ENCODE measurements at places on chromosomes 12 and 14.

DNA sequence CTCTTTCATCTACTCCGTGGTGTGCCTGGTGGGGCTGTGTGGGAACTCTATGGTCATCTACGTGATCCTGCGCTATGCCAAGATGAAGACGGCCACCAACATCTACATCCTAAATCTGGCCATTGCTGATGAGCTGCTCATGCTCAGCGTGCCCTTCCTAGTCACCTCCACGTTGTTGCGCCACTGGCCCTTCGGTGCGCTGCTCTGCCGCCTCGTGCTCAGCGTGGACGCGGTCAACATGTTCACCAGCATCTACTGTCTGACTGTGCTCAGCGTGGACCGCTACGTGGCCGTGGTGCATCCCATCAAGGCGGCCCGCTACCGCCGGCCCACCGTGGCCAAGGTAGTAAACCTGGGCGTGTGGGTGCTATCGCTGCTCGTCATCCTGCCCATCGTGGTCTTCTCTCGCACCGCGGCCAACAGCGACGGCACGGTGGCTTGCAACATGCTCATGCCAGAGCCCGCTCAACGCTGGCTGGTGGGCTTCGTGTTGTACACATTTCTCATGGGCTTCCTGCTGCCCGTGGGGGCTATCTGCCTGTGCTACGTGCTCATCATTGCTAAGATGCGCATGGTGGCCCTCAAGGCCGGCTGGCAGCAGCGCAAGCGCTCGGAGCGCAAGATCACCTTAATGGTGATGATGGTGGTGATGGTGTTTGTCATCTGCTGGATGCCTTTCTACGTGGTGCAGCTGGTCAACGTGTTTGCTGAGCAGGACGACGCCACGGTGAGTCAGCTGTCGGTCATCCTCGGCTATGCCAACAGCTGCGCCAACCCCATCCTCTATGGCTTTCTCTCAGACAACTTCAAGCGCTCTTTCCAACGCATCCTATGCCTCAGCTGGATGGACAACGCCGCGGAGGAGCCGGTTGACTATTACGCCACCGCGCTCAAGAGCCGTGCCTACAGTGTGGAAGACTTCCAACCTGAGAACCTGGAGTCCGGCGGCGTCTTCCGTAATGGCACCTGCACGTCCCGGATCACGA, 2.2 kb downstream of the SSTR1 start:
- DNase-seq = no peak

GRCh38 chr14:90647473-90648005, 168.7 kb downstream of the TTC7B start:
- peak; percentile 21 for DNase-seq

DNA sequence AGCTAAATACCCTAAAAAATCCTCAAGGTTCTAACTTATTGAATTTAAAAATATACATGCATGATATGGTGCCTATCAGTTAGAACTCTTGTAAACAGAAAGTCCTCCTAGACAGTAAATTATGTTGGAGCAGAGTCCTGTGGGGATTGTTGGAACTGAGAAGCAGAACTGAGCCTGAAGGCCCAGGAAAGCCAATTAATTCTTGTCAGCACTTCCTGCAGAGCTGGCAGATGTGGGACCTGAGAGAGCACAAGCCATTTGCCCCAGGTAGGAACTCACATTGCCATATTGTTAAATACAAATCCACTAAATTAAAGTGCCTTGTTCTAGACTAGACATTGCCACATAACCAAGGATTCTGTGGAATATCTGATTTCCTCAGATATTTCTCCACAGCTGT, 117.1 kb downstream of the RTN1 start:
- no peak for DNase-seq

DNA sequence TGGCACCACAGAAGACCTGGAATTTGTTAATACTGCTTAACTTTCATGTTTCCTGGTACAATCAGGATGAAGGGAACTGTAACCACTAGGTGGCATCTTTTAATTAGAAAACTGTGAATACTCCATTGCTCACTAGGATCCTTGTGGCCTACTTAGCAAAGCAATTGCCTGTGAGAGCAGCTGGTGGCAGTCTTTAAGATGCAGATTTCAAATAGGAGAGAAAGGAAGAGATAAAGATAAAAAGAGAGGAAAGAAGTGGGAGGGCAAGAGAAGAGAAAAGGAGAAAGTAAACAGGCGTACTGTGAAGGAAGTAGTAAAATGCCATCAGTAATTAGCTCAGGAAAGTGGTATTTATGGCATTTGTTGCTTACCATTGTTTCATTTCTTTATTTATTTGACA, 114.5 kb downstream of the RAD51B start:
- no peak for DNase-seq

DNA sequence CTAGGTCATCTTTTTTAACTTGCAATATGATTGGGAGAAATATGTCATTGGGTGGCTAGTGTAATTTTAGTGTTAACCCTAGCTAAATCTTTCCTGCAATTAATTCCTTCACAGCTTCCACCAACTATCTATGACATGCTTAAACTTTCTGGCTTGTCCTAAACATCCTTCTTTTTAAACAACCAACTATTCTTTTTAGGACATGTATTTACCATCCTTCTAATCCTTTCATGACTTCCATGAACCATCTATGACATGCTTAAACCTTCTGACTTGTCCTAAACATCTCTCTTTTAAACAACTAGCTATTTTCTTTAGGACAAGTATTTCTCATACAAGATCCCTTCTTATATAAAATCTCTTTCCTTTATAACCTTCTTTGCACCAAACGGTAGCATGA, 179.6 kb upstream of the PDZRN4 start:
- no peak for DNase-seq

- DNase-seq = no peak
Observed at GRCh38 chr12:12004524-12004923, 66.2 kb upstream of the BCL2L14 start.

DNA sequence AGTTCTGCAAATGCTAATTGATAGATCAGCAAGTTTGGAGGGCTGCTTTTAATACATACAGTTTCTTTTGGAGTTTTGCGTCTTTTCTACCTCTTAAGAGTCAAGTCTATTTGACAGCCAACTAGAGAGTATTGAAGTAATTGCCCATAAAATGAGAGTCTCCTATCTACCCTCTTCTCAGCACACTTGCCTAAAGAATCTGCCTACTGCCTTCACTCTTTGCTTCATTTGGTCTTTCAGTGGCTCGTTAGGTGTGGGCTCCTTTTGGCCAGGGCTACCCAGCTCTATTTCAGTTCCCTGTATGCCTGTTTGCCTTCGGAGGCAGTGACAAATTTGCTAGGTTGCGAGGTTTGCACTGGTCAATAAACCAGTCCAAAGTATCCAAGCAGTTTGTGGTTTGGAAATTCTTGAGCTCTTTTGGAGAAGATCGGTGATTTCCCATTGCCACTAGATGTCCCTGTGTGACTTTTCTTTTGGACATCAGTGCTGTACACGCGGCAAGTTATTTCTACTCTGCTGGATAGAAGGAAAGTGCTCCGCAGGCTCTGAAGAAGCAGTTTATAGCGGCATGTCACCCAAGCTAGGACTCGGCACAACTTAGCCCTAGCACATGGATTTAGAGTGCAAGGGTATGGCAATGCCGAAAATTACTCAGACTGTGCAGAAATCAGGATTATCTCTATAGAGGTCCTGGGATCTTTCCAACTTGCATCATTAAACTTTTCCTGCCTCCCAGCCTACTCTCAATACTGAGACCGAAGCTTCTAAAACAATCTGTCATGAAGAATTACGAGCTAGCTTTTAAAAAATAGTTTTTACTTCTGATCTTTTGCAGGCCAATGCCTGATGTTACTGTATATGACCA, 38.6 kb downstream of the MGST1 start:
- DNase-seq = no peak

GRCh38 chr14:32934073-32934880, 4.4 kb upstream of the NPAS3 start:
- no peak for DNase-seq

DNA sequence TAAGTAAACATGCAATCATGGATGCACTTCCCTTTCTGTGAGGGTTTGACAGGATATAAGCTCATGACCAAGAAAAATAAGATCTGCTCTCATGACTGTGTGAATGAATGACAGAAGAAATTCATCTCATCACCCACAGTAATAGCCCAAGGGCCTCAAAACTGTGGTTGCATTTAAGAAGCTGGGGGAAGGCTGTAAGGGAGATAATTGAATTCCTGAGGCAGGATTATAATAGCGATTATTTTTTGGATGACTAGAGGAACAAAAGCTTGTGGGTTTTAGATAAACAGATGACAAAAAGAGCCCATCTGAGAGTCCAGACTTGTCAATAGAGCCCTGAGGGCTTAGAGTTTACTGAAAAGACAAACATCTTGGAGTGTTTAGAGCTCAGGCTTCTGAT, 161.2 kb downstream of the NTF3 start:
- no peak for DNase-seq

- DNase-seq = no peak
Observed at GRCh38 chr12:112179341-112179740, 54.0 kb downstream of the TRAFD1 start.

DNA sequence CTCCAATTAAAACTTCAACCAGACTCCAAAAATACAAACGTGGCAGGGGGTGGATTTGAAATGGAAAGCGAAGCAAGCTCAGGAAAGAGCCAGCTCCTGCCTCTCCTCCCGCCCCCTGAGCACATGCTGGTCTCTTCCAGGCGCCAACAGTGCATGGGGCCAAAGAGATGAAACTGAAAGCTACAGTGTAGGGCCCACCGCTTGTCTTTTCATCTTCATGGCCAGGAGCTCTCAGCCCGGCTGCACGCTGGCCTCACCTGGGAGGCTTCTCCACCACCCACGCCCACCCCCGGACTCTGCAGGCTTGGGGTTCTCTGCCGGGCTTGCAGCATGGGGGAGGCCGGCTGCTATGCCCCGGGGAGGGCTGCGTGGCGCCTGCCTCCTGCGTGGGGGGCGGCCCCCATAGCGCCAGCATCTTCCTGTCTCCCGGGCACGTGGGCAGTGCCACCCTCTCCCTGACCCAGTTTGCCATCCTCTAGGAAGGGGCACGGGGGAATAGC, 2.0 kb downstream of the RIMBP2 start:
- DNase-seq = no peak

DNA sequence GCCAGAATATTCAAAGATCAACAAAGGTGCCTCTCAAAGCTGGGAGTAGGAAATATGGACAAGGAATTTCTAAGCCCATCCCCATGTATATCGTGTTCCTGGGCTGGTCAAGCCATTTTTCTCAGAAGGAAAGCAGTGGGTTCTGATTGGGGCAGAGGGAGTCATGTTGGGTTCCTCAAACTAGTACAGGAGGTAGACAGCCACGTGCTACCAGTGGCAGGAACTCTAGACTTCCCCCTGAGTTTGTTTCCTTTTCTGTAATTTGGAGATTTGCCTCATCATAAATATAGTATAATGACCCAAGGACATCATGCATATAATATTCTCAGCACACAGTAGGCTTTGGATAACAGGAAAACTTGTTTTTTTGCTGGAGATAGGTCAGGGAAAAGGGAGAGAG, 16.4 kb upstream of the PLEKHH1 start:
- no peak for DNase-seq

DNA sequence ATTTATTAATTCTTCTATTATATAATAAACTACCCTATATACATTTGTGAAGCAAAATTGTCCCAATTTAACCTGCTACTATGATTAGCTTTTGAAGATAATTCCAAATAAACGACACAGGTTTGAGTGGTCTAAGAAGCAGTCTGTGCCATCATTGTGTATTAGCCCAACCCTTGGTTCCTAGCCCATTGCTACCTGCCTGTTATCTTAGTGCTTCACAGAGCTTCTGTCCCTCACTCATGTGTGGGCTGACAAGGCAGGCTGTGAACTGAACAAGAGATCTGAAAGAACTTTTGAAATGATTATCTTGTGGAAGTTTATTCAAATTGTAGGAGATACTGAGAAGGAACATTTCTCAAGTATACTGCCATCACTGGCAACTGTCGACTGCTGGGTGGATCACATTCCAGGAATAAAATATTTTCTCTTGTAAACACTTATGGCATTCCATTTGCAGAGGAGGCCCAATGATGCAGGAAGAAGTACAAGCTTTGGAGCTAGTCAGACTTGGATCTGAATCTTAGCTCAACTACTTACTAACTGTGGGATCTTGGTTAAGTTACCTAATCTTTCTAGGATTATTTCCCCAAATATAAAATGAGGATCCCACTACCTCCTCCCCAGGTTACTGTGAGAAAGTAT, 7.8 kb upstream of the MTERF2 start:
- DNase-seq = no peak

DNA sequence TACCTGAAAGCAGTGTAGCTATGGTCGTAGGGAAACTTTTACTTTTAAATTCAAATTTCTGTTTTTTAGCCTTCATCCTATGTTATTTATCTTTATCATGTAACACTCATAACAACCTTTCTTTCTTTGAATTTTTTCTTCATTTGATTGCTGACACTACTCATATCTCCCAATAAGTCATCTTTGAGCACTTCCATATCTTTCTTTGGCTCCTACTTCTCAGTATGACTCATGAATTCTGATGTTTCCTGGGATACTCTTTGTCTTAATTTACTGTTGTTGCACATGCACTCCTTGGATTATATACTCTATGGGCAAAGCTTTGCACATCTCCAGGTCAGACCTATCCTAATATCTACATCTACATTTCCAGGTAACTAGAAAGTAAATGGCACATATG, 18.1 kb upstream of the IAPP start:
- no peak for DNase-seq

- no peak for DNase-seq
Observed at GRCh38 chr12:55428331-55429243, 2.5 kb downstream of the OR6C76 start.

DNA sequence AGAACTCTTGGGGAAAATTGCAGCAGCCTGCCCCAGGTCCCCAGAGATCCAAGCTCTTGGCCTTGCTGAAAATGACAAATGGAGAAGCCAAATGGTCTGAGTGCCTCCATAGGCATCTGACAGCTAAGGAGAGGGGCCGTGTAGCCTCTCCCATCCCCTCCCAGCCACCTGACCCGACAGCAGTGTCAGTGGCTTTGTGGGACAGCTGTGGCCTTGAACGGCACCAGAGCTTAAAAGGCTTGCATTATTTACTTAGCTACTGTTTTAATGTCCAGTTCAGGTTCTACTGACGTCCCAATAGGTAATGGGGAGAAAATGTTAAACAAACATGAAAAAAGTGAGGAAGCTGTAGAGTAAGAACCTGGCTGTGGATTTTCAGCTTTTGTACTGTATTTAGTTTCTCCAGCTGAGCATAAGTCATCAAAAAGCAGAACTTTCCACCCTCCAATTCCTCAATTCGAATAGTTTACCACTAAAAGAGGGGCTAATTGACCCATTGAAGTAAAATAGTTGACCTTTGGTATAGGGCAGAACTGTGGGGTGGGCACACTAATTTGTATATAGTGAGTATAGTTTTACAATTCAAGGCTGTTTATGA, 50.0 kb downstream of the FOS start:
- no peak for DNase-seq

GRCh38 chr12:3170423-3171194, 93.4 kb downstream of the TSPAN9 start:
- no peak for DNase-seq

DNA sequence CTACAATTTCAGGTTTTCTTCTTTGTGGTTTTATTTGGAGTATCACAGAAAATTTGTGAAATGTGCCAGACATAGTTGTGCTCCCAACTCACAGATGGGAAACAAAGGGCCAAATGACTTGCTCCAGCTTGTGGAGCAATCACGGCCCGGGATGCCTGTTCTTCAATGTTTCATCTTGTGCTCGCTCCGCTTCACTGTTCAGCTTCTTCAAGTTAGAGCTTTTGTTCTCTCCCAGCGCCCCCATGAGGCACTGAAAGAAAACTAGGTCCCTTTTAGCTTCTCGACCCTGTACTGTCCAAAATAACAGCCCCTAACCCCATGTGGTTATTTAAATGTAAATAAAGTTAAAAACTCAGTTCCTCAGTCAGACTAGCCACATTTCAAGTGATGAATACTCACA, 187.9 kb upstream of the STXBP6 start:
- DNase-seq = no peak

All from CD4-positive, alpha-beta T cell treated with Interleukin-15 for 1 hour (primary cell).